ENCODE measurements at places on chromosomes 12 and 14.
A peak's percentile ranks its signal among the peaks of the same experiment; 100 is the strongest.

- DNase-seq, result peak; percentile 72
Measured at GRCh38 chr14:90140956-90141316, 79.1 kb downstream of the KCNK13 start.

DNA sequence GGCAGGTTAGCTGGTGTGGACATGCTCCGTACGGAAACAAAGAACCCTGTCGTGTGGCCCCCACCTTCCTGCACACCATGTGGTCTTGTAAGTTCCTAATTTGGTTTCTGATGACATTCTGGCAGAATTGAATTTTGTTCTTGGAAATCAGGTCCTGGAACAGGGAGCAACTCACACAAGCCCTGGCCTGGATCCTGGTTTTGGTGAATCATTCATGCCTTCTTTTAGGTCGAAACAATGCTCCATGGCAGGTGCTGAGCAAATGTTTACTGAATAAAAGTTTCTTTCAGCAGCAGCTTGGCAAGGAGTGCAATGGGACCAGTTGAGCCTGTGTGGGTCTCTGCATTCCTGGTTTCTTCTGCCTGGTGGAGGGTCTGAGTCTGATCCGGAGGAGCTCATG lies 978.4 kb downstream of the BCL11B start:
- DNase-seq, result no peak

DNA sequence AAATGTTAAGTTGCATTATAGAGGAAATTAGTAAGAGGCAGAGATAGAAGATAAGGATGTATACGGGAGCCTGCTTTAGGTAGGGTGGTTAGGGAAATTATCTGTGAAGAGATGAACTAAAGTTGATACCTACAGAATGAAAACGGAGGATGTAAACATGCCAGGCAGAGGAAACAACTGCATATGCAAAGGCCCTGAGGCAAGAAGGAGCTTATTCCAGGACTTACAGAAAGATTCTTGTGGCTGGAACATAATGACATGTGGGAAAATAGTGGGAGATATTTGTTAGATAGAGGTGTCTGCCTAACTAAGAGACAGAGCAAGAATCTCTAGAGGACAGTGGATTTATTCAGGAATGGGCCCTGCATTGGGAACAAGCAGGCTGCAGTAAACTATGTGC lies 16.2 kb upstream of the SERPINA1 start:
- no peak for DNase-seq

GRCh38 chr12:11657511-11657910 lies 8.0 kb downstream of the ETV6 start:
- DNase-seq, result peak; percentile 36

GRCh38 chr12:31835276-31835882 lies 106.6 kb upstream of the AMN1 start:
- no peak for DNase-seq

- DNase-seq, result no peak
Measured at GRCh38 chr12:128325646-128326045, 58.7 kb downstream of the TMEM132C start.

- DNase-seq, result no peak
Measured at GRCh38 chr14:71086567-71086966, 179.3 kb downstream of the PCNX1 start.

All from EL (cell line).